ENCODE measurements at places on chromosomes 12 and 14.
A peak's percentile ranks its signal among the peaks of the same experiment; 100 is the strongest.

DNA sequence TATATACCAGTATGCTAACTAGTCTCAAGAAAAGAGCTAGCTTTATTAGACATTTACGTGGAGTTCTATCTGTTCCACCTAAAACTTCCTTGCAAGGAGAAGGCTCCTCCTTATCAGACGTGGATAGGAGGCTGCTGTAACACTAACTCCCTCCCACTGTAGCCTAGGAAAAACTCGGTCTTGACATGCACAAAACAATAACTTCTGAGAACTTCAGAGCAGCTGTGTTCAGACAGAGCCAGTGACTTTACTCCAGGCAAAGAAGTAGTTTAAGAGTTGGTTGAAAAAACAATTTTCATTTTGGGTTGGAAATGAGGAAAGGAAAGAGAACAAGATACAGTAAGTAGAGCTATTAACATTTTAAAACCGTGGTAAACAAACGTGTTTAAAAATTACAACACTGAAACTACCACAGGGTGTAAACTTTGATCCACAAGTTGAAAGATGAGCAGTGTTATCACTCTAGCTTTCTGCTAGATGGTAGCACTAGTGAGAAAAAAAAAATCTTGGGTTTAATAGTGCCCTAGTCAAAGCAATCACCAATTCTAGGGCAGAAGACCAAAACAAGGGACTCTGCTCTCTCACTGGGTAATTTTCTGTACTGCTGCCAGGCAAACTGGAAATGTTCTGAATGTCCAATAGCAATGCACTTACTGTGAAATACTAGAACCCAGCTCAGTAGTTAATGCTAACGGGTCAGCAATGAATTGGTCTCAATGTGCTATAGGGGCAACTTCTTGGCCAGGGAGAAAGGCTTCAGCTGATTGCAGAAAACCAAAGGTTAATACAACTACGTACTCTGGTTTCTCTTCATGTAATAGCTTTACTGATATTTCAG, 2.4 kb downstream of the ATF7 start:
- peak; percentile 34 for DNase-seq

DNA sequence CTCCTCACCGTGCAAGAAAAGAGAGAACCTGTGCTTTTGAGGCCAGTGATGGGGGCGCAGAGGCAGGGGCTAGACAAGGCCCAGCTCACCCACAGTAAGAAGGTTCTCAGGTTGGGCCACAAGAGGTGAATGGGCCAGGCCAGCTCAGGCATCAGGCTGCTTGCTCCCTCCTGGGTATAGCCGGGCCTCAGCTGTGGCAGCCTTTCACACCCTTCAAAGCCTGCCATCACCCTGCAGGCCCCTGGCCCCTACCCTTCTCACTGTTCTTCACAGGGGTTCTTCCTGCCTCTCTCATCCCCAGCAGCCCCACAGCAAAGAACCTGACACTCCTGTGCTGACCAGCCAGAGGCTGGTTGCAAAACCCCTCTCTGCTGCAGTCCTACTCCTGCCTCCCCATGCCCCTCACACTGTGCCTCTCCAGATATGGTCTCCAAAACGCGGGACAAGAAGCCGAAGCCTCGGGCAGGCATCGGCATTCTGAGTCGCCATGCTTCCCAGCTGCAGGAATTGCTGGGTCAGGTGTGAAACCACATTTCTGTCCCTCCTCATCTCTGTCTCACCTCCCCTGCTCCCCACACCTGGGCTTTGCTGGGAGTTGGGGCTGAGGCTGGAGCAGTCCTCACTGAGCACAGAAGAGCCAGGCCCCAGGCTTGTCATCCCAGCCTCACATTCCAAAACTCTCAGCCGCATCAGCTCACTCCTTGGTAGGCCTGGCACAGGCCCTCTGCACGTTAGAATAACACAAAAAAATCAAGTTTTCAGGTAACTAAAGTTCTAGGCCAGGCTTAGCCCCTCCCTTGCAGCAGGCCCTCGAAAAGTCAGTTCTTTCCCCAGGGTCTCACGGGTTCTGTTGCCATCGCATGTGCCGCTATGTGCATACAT, 6.9 kb upstream of the FAIM2 start:
- DNase-seq = no peak

DNA sequence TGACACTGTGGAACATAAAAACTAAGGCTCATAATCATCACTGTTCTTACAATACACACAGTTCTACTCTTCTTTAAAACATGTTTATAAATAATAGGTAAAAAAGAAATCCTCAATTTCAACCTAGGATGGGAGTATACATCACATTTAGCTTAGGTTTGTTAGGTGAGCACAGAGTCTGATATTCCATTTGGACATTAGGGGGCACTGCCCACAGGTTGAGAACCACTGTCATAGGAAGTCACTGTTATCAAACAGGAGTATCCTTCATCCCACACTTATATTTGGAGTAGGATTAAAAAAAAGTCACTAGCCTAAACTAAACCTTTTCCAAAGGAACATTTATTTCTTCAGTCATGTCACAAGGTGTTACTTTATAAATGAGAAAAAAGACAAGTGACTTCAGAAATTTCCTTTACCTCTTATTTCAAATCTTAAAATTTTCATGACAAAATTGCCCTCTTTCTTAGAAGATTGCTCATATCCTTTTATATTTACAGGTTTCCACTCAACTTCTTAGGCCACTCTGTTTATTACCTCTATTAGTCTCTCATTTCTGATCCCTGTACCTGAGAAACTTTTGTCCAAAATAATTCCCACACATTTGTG, 240.6 kb downstream of the CPNE8 start:
- no peak for DNase-seq

DNA sequence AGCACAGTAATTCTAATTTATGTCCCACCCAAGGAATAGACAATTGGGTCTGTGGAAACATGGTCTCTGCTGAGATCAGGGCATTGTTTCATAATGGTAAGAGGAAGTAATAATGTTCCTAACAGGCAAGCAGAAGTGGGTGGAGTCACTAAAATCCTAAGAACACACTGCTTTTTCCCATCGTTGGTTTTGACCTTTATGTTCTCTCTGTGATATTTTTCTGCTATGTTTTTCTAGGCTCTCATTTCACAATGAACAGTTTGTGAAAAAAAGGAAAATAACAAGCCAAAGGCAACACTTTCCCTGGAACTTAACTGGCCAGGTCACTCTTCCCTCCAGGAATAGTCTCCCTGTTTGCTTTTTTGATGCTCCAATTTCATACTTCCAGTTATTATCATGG, 80.6 kb upstream of the OVCH1 start:
- DNase-seq = no peak

GRCh38 chr14:76514213-76514998, 138.5 kb downstream of the ESRRB start:
- no peak for DNase-seq
